C1 segment of cervical spinal cord (tissue), 14 donors: ENCODE measurements at places on chromosomes 5 and 9.

DNA sequence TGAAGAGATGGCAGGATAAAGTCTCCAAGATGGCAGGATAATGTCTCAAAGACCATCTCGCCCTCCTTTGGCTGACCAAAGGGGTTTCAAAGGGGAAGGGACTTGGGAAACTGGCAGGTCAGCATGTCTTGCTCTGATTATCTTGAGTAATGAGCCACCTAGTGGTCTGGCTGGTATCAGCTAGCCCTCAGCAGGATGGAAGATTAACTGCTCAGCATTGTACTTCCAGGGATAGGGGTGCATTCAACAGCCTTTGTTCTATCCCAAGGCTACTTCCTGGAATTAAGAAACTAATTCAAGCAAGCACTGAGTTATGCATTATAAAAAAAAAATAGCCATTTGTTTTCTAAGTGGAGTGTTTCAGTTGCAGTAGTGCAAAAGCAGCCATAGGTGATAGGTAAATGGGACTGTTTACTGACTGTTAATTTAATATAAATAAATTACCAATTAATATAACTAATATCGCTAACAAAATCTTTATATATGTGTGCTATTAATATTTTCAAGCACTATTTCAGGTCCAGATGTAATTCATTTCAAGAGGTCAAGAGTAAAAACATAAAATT is 555.5 kb downstream of the CDH9 start:
- DNase-seq, result no peak

GRCh38 chr5:10250806-10251276 is 761 bp downstream of the CCT5 start:
- DNase-seq, result no peak

GRCh38 chr5:82164977-82165713 is 113.0 kb downstream of the RPS23 start:
- DNase-seq, result no peak

- DNase-seq, result no peak
Measured at GRCh38 chr5:9903801-9904200, 273.6 kb upstream of the TAS2R1 start.

- no peak for DNase-seq
Measured at GRCh38 chr5:7629561-7629960, 221.4 kb downstream of the CFAP90 start.

- no peak for DNase-seq
Measured at GRCh38 chr9:8879284-8879683, 1079.7 kb upstream of the DMAC1 start.

DNA sequence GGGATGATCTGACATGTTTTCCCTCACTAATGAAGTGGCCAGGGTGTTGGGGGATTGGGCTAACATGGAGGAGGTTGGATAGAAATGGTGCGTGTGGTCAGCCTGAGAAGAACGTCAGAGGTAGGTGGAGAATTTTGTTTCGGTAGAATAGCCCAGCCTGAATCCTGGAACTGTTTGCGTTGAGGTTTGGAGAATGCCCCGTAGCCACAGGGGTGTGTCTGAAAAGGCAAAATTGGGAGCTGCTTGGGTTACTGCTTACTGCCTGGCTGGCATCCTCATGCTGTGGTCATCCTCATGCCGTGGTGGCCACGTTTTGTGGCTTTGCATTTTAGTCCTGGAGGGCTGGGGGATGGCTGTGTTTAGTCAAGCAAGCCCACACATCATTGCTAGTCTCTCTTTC is 236.9 kb downstream of the GOLPH3 start:
- DNase-seq, result no peak

DNA sequence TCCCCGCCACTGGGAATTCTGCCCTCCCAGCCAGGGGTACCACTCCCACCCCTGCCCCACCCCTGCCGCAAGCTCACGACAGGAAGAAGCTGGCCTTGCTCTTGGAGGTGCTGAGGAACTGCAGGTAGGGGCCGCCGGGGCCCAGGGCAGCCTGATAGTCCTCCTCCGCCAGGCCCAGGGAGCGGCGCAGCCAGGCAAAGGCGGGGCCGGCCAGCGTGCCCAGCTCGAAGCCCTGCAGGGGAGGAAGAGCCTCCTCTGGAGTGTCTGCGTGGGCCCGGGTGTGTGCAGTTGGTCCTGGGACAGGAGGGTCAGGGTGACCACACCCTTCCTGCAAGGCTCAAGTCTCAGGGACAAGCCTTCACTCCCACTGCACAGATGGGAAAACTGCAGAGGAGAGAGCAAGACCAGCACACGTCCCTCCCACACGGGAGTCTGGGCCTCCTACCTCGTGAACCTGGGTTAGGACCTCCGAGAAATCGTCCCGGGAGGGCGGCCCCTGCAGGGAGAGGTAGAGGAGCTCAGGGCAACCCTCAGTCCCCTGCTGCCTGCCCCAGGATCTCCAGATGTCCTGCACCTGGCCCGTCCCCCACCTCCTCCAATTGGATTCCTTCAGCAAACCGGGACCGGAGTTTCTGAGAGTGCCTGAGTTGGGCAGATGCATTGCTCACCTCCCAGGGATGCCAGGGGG is 2.4 kb downstream of the PIP5KL1 start:
- DNase-seq, result no peak

GRCh38 chr9:78923966-78924659 is 627.2 kb downstream of the PSAT1 start:
- no peak for DNase-seq

GRCh38 chr9:4815381-4815956 is 22.7 kb downstream of the RCL1 start:
- DNase-seq, result no peak

DNA sequence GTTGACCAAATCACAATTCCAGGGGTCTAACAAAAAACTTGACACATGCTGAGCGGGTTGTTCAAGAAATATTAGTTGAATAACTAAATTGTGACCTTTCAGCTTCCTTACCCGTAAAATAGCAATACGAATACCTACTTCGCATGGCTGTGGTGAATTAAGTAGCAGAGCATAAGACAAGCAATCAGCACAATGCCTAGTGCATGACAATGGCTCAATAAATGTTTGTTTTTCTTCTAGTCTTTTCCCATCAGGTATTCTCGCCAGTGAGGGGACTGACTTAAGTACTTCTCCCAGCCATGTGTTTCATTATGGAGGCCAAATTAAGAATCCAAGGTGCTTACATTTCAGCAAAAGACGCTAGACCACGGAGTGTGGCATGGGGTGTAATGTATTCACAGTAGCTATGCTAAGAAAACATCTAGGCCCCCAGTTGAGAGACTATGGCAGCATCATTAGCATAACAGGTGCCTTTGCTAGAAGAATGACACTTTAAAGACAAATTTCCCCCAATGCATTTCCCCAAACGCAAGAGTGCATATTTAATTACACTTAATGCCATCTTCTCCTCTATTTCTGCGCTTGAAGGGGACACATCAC is 145.9 kb downstream of the ASTN2 start:
- no peak for DNase-seq

GRCh38 chr5:77935506-77936364 is 159.6 kb upstream of the TBCA start:
- DNase-seq, result no peak

DNA sequence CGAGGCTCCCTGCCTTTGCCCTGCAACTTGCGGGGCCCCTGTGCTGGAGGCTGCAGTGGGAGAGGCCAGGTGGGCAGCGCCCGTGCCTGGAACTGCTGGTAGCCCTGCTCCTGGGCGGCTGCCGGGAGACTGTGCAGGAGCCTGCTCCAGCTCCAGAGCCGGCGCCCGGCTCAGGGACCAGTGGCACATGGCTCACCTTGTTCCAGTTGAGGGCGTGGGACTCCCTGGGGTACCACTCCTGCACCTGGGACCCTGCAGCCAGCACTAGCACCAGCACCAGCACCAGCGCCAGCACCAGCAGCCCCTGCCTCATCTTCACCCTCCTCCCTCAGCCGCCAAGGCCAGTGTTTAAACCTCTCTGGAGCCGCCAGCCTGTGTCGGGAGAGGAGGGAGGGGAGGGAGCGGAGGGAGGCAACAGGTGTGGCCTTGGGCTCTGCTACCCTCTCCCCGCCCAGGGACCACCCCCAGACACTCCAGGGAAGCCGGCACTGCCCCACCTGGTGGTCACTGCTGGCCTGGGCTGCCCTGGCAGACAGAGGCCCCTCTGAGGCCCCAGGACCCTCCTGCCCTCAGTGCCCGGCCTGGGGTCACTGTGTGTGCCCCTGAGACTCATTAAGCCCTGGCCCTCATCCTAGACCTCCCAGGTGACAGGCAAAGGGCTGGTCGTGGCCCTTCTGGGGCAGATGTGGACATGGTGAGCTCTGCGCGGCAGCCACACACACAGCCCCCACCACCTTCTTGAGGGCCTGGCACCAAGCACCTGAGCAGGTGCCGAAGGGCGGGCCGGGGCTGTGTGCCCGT is at the start of gene LCN10:
Gene LCN10 (minus strand): TSS at position 350 of the 801 bp plus-strand sequence. CDS start 37 bp downstream, at position 313.
- DNase-seq, result no peak
